ENCODE measurements at places on chromosomes 3 and 15.

- DNase-seq, result no peak
Observed at GRCh38 chr3:117509858-117510257, 800.3 kb downstream of the TUSC7 start.

DNA sequence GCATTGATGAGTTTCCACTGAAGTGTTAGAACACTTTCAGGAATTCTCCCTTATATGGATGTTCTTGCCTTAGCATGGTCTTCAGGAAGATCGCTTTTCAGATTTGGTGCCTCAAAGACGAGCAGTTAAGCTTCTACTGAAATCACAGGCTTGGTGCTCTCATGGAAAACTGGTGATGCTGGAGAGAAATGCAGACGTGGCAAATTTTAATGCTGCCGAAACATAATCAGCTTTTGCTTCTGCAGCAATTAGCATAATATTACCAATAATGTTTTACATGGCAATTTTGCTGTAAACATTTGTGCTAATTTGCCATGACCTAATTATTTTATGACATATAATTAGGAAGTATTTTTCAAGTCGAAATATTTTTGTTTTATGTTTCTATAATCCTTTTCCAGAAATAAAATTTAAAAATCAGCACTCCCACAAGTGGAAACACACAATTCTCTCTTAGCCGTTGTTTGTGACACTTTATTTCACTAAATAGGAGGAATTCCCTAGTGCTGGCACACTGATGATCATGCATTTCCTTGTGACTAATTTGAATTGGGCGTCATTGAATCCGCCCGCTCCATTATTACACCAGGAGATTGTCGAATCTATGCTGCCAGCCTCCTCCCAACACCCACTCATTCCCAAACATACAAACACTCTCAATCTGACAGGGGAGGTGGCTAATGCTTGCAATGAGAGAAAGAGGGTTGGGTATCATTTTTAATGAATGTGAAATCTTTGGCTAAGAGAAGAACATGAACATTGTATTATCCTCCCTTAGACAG is 506.8 kb upstream of the PPP2R3A start:
- DNase-seq, result no peak

DNA sequence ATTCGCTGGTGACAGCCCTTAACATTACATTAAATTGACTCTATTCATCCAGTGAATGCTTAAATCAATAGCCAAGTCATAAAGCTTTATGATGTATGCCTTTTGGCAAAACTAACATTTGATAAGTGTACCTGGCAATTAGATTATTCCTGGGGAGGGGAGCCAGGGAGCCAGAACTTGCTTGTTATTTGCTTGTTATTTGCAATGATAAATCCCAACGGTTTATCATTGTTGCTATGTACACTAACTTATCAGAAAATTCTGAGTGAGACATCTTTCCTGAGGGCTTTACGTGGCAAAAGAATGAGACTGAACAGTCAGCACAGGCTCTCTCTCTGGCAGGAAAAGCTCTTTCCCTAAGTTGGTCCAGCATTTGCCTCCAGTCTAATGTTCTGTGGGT is 35.8 kb upstream of the FBN1 start:
- no peak for DNase-seq

- DNase-seq, result no peak
Observed at GRCh38 chr3:79954756-79955155, 187.0 kb upstream of the ROBO1 start.

DNA sequence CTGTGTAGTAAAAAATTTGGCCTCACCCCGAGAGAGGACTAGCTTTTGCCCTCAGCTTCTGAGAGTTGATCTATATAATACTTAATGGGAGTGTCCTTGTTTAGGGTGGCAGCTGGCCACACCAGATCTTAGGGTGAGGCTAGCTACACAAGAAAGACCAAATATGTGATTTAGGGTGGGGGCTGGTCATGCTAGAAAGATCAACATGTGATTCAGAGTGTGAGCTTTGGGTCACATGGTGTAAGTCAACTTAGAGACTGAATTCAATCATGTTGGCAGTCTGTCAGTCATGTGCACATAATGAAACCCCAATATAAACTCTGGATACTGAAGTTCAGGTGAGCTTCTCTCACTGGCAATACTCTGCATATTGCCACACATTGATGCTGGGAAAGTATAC is 120.7 kb upstream of the DAZL start:
- DNase-seq, result no peak

- no peak for DNase-seq
Observed at GRCh38 chr3:186514296-186515002, 29.7 kb downstream of the CRYGS start.

DNA sequence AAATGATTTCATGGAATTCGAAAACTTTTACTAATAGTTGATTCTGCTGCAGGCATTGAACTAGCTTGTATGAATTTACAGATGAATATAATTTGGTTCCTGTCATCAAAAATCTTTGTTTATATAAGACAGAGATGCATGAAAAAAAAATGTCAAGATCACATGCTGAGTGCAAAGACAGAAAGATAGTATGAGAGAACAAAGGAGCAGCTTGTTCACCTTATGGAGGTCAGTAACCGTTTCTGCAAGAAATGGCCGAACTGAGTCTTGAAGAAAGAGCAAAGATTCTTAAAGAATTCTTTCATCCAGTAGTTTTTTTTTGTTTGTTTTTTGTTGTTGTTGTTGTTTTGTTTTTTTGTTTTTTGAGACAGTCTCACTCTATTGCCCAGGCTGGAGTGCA is 450.6 kb downstream of the TUSC7 start:
- DNase-seq, result no peak

Data from activated CD4-positive, alpha-beta T cell treated with anti-CD3 and anti-CD28 coated beads, Interleukin-2, amount 50 U/mL, for 1 hour (primary cell).